ENCODE measurements at places on chromosomes 3 and 15.

DNA sequence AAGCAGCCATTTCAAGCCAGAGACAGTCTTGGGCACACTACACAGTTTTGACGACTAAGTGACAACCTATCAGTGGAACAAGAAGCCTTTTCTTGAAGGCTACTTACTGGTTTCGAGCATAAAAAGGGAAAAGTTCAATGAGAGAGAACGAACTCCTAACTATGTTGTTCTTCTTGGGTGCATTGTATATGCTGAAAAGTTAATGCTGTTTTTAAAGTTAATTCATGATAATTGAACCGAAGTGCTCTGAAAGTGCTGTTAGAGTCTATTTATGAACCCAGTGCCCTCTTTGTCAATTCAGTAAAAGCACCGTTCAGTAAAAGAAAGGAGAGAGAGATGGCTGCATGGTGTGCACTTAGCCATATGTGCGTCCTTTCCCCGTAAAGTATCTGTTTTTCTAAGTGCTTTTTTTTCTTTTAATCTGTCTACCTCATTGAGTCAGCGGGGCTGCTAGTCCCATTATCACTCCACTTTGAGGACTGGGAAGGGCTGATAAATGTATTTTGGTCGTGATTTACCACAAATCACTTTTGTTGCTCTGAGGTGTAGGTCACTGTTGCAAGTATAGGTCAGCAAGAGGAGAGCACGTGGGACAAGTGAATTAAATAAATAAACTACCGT is 380.7 kb upstream of the GOLIM4 start:
- no peak for DNase-seq

- DNase-seq = no peak
Measured at GRCh38 chr3:156963096-156963495, 136.9 kb downstream of the LEKR1 start.

DNA sequence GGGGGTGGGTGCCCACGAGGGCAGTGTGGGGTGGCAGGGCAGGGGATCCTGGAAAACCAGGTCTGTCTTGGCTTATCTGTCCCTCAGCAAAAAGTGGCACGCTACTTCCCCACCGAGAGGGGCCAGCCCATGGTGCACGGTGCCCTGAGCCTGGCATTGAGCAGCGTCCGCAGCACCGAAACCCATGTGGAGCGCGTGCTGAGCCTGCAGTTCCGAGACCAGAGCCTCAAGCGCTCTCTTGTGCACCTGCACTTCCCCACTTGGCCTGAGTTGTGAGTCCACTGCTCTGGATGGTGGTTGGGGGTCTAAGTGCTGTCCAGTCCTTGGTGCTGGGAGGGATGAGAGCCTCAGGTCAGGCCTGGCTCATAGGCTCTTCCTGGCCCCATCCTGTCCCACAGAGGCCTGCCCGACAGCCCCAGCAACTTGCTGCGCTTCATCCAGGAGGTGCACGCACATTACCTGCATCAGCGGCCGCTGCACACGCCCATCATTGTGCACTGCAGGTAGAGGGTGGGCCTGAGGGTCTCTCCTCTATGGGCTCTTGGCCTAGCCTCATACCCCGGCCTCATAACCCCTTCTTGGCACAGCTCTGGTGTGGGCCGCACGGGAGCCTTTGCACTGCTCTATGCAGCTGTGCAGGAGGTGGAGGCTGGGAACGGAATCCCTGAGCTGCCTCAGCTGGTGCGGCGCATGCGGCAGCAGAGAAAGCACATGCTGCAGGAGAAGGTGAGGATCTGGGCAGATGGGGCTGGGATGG is 31.1 kb downstream of the PTPN23 start:
- DNase-seq = no peak

GRCh38 chr3:40528426-40528825 is 3.7 kb downstream of the ZNF621 start:
- no peak for DNase-seq
